ENCODE measurements at places on chromosomes 6 and 20.

DNA sequence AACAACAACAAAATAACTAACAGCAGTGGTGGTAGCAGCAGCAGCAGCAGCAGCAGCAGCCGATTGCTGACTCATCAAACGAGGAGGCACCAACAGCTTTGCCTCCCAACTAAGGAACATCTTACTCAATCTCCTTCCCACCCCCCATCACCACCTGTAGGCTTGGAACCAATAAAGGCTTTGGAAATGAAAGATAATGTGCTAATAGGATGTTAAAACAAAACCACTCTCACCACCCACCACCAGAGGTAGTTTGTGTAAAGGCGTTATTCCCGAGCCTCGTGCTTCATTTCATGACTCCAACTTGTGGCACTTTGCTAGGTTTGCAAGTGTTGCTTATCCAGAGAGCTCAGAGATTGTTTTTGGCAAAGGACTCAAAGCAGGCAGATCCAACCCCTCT is 346.5 kb downstream of the CD83 start:
- DNase-seq = no peak

- DNase-seq = no peak
Observed at GRCh38 chr6:10429638-10430427, 15.0 kb upstream of the TFAP2A start.

GRCh38 chr20:49696594-49696993 is 17.1 kb downstream of the B4GALT5 start:
- DNase-seq = no peak

- DNase-seq = no peak
Observed at GRCh38 chr20:61046721-61047351, 205.2 kb upstream of the CDH4 start.

- DNase-seq = no peak
Observed at GRCh38 chr6:121826156-121826810, 390.8 kb downstream of the GJA1 start.

DNA sequence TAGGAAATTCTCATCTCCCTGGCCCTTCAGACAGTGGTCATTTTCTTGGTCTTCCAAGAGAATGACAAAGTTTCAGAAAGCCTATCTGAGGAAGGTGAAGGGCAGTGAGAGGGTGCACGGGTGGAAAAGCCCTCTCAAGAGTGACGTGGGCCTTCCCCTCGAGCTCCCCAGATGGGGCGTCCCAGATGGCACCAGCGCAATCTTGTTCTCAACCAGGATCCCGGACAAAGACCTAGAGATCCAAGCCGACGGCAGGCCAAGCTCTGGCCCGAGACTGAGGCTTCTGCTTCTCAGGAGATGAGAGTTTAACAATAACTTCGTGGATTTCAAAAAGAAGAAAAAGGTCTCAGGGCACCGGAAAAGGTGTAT is 797 bp upstream of the ZNF133 start:
- DNase-seq = no peak

- DNase-seq = no peak
Observed at GRCh38 chr20:63540417-63541186, 3.4 kb upstream of the PTK6 start.

DNA sequence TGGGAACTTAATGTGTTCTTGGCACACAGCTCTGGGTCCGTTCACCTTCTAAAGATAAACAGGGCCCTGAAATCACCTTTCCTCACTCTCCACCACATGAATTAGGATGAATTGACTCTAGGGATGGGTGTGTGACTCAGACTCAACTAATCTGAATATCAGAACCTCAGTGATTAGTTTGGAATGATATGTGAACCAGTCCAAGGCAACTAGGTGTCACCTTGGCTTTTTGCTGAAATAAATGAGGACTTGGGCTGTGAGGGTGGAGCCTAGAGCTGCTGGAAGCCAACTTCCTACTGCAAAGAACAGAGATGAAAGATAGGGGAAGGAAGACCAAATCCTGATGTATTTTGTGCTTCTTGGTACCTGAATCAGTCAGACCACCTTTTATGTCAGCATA is 132.0 kb upstream of the RNF24 start:
- no peak for DNase-seq

- no peak for DNase-seq
Observed at GRCh38 chr6:209432-210103, 82.7 kb upstream of the DUSP22 start.

DNA sequence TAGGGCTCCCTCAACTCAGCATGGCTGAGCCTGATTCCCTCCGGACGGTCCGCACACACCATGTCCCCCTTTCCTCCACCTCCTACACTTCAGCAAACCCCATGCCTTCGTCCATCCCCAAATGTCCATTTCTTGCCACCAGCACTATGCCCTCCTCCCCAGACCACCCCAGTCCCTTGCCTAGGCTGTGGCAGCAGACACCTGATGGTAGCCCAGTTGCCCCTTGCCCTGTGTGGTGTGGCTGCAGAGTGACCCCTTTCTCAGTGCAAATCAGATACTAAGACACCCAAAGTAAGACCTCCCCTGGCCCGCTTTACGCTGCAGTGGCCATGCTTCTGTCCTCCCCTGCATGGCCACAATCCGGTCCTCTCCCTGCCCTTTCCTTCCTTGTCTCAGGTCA is 34.1 kb upstream of the CD93 start:
- no peak for DNase-seq

GRCh38 chr20:44455126-44455525 is 20.5 kb upstream of the TTPAL start:
- DNase-seq = no peak

GRCh38 chr6:166025149-166025898 is 142.3 kb downstream of the TBXT start:
- DNase-seq = no peak

GRCh38 chr6:157135691-157136090 is 187.6 kb downstream of the TMEM242 start:
- DNase-seq = no peak

DNA sequence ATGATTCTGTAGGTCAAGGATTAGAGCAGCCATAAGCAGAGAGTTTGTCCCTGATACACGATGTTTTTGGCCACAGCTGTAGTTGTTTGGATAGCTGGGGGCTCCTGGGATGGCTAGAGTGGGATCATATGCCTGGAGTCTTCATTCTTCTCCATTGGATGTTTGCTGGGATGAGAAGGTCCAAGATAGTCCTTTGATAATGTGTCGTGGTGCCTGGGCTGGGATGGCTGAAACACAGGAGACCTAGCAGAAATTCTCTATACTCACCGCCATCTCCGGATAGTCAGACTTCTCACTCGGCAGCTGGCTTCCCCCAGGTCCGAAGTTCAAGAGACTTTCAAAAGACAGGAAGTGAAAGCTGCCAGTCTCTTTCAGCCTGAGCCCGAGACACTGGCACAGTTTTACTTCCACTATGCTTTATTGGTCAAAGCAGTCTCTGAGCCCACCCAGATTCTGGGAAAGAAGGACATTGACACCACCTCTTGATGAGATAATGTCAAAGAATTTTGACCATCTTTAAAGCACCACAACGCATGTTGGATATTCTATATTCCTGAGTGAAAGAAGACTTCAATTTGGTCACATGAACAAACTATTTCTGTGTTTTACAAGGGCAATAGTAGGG is 16.0 kb downstream of the MARCKS start:
- DNase-seq = no peak

DNA sequence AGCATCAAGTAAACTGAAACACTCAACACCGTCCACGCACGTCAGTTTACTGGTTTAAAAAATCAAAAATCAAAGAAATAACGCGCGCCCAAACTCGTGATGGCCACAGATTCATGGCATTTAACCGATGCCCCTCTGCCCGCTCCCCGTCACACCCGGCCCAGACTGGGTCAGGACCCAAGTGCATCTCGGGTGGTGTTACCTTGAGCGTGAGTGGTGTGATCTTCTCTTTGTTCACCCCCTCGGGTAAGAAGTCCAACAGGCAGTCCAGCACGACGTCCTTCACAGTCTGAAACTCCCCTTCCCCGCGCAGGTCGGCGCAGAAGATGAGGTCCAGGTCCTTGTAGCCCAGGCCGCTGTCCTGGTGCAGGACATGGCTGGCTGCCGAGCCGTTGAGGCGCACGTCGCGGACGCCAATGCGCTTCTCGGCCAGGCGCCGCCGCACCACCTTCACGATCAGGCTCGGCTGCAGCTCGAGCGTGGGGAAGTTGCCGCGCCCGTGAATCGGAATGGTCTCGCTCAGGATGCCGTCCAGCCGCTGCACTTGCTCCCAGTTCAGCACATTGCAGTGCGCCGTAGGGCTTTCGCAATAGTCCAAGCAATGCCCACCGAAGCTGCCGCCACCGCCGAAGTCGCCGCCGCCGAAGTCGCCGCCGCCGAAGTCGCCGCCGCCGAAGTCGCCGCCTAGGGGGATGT is 945 bp downstream of the TENT5A start:
- no peak for DNase-seq

GRCh38 chr6:17280552-17281090 is 540 bp upstream of the RBM24 start:
- DNase-seq = no peak

GRCh38 chr6:30855429-30856075 is 28.8 kb upstream of the DDR1 start:
- DNase-seq = no peak

GRCh38 chr20:22673467-22673866 is 89.1 kb upstream of the FOXA2 start:
- DNase-seq = no peak

DNA sequence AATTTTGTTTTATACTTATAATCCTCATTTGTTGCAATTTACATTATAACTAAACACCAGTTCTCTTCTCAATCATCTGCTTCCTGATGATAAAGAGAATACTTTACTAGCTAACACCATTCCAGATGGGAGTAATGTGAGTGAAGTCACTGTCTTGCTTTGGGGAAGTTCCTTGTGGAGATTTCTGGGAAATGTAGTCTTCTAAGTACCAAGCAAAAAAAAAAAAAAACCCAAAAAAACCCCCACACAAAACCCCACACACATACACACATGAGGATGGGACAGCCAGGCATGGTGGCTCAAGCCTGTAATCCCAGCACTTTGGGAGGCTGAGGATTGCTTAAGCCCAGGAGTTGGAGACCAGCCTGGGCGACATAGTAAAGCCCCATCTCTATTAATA is 2.2 kb upstream of the SNPH start:
- DNase-seq = no peak

DNA sequence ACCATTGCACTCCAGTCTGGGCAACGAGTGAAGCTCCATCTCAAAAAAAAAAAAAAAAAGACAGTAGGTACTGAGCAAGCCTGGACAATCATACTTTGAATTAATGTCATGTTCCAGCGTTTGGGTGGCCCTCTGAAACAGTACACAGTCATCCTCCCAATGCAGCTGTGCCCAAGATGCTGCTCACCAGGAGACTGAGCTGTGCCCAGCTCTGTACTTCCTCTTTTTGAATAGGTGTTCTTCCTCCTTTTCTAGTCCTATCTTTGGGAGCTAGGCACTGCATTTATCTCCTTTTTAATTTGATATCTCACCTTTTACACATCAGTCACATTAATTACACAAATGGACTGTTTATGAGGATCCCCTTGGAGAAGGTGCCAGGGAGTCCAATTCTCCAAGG is 101.5 kb downstream of the RPP40 start:
- no peak for DNase-seq

GRCh38 chr20:63333241-63333836 is 27.8 kb downstream of the CHRNA4 start:
- DNase-seq = no peak
